ENCODE measurements at places on chromosomes 2 and 18. TPM values are rescaled to one million over a fixed set of nuclear protein-coding genes. Genes with fewer than 3 reads are reported as not detected.

Gene ATOH8
- 13.2 TPM for total RNA-seq

Gene SIX2
- total RNA-seq: under 0.01 TPM

Gene RAPGEF4
- 13.9 TPM for total RNA-seq

Gene EFR3B
- total RNA-seq: 0.67 TPM

Gene VWA3B
- total RNA-seq: not detected

Gene NEB
- total RNA-seq: 1.2 TPM

Gene UGT1A3
- not detected for total RNA-seq

All from vein endothelial cell (primary cell).